ENCODE measurements at places on chromosomes 7 and 10.

GRCh38 chr7:18489624-18490023, 5.9 kb upstream of the HDAC9 start:
- DNase-seq: no peak

DNA sequence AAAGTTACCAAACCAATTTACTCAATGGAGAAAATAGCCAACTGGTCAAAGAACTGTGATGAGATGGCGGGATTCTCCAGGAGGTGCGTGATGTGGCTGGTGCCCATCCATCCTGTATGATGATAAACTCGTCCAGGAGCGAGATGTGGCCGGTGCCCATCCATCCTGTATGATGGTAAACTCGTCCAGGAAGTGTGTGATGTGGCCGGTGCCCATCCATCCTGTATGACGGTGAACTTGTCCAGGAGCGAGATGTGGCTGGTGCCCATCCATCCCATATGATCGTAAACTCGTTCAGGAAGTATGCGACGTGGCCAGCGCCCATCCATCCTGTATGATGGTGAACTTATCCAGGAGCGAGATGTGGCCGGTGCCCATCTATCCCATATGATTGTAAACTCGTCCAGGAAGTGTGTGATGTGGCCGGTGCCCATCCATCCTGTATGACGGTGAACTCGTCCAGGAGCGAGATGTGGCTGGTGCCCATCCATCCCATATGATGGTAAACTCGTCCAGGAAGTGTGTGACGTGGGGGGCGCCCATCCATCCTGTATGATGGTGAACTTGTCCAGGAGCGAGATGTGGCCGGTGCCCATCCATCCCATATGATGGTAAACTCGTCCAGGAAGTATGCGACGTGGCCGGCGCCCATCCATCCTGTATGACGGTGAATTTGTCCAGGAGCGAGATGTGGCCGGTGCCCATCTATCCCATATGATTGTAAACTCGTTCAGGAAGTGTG, 496.2 kb downstream of the DNAJB6 start:
- no peak for DNase-seq

DNA sequence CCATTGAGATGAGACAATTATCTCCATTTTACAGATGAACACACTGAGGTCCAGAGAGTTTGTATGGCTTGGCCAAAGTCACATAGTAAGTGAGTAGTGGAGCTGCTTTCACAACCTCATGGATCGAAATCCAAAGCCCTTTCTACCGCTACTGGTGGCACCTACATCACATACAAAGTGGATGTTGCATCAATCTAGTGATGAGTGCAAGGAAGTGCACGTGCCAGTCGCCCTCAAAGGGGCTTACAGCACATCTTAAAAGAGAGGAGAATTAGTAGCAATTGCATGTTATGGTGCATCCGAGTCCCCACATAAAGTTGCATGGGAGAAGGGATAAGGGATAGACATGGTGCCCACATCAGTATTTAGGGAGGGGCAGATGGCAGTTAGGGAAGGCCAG, 31.0 kb upstream of the GPR26 start:
- DNase-seq: no peak

DNA sequence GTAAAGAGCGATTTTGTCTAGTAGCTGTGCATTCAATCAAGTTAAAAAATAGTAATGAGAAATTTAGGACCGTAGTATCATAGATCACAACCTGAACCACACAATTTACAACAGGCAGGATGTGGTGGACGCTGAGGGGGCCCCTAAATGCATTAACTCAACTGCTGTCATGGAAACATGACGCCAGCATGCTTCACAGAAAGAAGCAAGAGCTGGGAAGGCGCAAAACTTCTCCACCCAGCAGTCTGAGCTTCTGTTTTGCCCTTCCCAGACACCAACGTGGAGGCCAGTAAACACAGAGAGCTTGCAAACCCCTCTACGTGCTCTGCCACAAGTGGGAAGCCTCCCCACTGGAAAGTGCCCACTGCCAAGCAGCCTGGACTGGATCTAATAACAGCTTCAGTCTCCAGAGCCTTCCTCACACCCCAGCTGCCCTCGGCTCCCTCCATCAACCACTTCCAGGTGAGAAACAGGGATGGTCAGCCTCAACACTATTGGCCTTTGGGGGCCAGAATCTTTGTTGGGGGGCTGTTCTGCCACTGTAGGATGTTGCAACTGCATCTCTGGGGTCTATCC, 151.8 kb downstream of the SFMBT2 start:
- peak; percentile 11 for DNase-seq

DNA sequence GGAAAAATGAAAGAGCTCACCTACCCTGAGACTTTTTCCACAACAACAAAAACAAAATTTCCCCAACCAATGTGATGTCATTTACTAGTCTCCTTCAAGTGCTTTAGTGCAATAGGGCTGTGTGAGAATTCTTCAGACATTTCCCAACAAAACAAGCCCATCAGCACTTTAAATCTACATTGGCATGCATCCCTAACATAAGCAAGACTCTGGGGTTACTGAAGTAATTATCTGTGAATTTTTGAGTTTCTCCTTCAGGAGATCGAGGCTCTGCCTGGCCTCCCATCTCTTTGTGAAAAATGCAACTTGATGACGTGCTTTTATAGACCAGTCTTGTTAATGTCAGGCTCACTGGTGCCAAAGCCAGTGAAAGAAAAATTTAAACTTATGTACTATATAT, 255.6 kb downstream of the GFRA1 start:
- DNase-seq: no peak

DNA sequence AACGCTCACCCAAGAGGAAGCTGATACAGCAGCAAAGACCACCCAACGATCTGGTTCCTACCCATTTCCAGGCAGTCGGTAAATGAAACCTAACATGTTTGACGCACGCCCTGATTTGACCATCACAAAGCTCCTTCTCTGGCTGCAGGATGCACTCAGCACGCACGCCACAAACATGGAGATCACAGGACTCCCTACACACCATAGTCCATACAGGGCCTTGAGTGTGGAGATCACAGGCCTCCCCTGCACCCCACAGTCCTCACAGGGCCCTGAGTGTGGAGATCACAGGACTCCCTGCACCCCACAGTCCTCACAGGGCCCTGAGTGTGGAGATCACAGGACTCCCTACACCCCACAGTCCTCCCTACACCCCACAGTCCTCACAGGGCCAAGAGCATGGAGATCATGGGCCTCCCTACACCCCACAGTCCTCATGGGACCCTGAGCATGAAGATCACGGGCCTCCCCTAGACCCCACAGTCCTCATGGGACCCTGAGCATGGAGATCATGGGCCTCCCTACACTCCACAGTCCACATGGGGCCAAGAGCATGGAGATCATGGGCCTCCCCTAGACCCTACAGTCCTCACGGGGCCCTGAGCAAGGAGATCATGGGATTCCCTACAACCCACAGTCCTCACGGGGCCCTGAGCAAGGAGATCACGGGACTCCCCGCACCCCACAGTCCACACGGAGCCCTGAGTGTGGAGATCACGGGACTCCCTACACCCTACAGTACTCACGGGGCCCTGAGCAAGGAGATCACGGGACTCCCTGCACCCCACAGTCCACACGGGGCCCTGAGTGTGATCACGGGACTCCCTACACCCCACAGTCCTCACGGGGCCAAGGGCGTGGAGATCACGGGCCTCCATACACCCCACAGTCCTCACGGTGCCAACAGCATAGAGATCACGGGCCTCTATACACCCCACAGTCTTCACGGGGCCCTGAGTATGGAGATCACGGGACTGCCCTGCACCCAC, 409.2 kb downstream of the DNAJB6 start:
- DNase-seq: no peak

DNA sequence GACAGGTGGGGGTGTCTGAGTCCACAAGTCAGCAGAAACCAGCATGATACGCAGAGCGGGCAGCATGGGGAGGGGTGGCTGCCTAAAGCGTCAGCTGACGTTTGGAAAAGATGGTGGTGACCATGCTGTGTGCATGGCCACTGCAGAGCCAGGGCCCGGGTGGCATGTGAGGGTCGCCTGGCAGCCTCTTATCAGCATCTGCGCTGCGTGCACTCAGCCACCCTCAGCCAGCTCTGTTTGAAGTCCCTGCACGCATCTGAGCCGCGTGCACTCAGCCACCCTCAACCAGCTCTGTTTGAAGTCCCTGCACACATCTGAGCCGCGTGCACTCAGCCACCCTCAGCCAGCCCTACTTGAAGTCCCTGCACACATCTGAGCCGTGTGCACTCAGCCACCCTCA, 61.5 kb downstream of the WDR37 start:
- no peak for DNase-seq

DNA sequence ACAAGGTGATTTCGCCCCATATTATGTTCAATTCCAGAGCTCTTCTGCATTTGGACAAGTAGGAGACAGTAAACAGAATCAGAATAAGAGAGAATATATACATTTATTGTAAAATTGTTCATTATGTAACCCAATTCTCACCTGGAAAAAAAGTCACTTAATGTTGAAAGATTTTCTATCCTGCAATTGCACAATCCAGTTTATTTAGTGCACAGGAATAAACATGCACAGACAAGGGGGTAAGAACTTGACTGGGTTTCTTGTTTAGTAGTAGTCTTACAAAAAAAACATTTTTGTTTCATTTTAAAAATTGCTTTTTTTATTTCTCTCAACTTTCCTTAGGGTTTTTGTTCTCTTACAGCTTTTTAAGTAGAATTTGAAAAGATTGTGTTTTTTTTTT, 126.6 kb downstream of the SAMD9 start:
- no peak for DNase-seq

GRCh38 chr7:31647511-31647910, 39.5 kb upstream of the PPP1R17 start:
- no peak for DNase-seq

DNA sequence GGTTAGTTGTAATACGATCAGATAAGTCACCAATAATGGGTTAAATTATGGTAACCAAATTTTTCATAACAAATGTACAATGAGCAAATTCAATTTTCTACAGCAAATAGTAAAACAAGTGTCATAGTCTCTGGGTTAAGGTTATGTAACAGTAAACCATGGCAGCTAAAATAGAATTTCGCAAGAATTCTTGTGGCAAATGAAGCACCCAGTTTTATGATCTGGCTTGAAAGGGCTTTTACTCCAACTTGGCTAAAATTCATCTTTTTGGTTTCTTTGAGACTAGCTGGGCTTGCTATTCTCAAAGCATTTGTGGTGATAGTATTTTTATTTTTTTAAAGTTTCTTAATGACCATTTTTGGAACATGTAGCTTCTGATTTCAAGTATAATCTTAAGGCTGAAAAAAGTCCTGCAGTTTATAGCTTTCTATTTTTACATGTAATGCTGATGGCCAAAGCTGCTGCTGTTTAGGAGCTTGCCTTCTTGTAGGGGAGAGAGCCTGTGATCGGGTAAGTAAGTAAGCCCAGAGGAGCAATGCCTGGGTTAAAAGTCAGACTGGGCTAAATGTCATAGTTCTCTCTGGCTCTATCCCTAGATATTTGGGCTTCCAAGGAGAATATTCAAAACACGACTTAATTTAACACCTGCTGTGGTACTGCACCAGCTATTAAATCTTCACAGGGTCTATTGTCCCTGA, 55.5 kb upstream of the SYPL1 start:
- no peak for DNase-seq

DNA sequence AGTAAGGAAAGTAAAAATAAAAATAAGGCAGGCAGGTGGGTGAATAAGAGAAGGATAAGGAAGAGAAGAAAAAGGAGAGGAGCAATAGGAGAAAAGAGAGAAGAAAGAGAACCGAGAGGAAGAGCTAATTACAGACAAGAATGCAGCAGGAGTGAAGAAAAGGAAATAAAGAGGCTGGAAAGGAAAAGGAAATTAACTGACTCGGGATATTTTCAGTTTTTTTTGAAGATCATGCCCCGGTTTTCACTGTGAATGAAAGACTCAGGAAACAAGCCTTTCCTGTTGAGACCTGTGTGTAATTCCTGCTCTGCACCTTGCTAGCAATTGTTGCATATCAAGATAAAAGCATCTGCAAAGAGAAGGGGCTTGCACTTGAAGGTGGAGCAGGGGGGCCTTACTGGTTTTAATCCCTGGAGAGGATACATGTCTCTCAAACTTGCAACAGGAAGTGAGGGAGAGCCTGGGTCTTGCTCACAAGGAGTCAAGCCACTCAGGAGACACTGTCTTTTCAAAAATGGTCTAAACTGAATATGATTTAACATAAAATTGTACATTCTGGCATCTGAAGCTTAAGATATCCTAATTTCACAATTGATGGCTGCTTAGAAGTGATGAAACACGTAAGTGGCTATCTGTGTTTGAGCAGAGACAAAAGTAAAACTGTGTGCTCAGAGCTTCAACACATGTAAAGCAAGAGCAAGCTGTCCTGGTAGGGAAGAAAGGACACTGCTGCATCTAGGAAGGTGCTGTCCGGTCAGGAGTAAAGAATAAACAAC, 157.6 kb downstream of the FAM107B start:
- DNase-seq: no peak

GRCh38 chr7:82823073-82823472, 339.6 kb downstream of the PCLO start:
- DNase-seq: no peak

- no peak for DNase-seq
These were observed 333.3 kb downstream of the CACNA2D1 start for GRCh38 chr7:82110146-82110840.

- DNase-seq: no peak
These were observed 52.8 kb upstream of the ANAPC16 start for GRCh38 chr10:72162978-72163377.

- DNase-seq: no peak
These were observed 13.6 kb downstream of the CSTF2T start for GRCh38 chr10:51685768-51686167.

GRCh38 chr7:24972991-24973390, 7.0 kb downstream of the OSBPL3 start:
- no peak for DNase-seq

DNA sequence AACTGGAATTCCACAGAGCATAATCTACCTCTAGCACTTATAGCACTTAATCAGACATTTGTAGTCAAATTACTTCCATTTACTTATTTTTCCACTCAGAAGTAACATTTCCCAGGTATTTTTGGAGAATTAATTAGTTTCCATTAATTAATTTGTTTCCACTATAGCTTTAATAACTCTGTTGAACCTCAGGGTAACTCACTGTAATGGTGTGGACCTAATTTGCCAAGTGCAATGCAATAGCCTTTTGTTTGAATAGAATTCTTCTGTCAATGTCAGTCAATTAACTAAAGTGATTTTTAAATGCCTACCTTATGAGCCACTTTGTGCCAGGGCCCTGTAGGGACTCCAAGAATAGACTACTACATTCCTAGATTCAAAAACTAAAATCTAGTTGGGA, 115.4 kb downstream of the CSTF2T start:
- no peak for DNase-seq
